ENCODE measurements at places on chromosomes 3 and 15.

- no peak for DNase-seq
These were observed 3.5 kb upstream of the LIPH start for GRCh38 chr3:185555860-185556347.

DNA sequence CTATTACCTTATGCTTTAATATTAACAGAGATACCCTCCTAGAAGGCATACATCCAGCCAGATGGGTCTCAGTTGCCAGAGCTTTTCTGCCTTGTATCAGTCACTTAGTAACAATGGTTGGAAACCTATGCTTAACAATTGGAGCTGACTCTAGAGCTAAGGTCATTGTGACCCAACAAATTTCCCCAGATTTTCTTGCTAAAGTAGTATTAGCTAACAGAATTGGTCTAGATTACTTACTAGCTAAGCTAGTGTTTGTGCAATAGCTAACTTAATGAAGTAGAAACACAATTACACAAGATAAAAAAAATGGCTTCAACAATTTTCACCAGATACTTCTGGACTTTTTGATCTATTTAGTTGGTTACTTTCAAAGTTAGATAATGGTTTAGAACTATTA is 236.9 kb downstream of the NSUN3 start:
- DNase-seq, result no peak

DNA sequence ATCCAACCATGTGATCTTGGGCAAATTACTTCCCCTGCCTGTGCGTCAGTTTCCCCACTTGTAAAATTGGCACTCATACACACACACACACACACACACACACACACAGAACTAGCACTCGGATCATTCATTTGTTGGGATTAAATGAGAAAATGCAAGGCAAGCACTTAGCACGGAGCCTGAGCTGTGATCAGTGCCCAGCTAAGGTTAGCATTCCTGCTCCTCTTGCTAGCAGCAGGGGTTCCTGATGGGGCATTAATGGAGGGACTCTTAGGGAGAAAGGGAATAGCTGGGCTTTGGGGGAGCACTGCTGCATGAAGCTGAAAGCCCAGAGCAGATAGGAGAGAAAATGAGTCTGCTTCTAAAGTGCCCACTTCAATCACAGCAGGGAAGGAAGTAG is 187.7 kb upstream of the C2CD4B start:
- DNase-seq, result no peak

- DNase-seq, result no peak
These were observed 732.4 kb upstream of the GBE1 start for GRCh38 chr3:82493858-82494257.

- peak; percentile 22 for DNase-seq
These were observed 60.2 kb downstream of the PIAS1 start for GRCh38 chr15:68114356-68114755.

GRCh38 chr3:17500618-17501017 is 241.8 kb downstream of the TBC1D5 start:
- DNase-seq, result no peak

GRCh38 chr3:147113293-147114044 is 292.9 kb downstream of the ZIC4 start:
- DNase-seq, result peak; percentile 62

DNA sequence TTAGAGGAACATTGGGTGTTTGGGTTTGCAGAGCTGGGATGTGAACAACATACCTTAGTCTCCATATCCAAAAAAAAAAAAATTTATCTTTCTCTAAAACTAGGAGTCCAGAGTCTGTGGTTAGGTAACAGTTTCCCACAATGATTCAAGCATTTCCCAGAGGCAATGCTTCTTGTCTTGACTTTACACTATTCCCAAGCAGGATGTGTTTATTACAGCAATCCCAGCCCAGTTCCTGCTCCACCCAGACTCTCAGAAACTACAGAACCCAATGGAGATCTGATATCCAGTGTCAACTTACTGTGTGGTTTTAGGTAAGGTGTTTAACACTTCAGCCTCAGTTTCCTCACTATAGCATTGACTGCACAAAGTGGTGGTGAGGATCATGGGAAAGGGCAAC is 2.3 kb upstream of the C3orf62 start:
- DNase-seq, result peak; percentile 51

- DNase-seq, result no peak
These were observed 2.8 kb downstream of the NUP210 start for GRCh38 chr3:13417166-13417947.

- DNase-seq, result no peak
These were observed 12.6 kb downstream of the ATXN7 start for GRCh38 chr3:63876260-63876659.

- DNase-seq, result no peak
These were observed 10.4 kb upstream of the GHRL start for GRCh38 chr3:10303105-10303504.

DNA sequence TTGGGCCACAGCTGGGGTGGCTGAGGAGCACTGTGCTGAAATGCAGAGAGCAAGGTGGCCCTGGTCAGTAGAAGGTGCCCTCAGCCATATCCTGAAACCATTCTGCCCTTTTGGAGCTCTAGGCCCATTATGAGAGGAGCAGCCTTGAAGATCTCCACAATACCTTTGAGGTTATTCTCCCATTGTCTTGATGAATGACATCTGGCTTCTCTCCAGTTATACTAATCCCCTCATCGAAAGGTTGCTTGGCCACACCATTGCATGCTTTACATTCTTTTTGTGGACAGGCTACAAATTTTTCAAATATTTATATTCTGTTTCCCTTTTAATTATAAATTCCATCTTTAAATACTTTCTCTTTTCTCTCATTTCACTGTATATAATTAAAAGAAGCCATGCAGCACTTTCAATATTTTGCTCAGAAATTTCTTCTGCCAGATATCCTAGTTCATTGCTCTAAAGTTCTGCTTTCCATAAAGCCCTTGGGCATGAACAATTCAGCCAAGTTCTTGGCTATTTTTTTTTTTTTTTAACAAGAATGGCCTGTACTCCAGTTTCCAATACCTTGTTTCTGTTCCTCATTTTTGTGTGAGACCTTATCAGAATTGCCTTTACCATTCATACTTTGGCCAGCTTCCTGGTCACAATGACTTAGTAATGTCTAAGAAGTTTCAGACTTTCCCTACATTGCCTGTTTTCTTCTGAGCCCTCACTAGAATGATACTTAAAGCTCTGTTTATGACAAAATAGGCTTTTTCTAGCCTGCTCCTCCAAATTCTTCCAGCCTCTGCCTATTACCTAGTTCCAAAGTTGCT is 138.9 kb upstream of the SGO1 start:
- no peak for DNase-seq

GRCh38 chr3:24273491-24273890 is 221.2 kb downstream of the THRB start:
- DNase-seq, result no peak

DNA sequence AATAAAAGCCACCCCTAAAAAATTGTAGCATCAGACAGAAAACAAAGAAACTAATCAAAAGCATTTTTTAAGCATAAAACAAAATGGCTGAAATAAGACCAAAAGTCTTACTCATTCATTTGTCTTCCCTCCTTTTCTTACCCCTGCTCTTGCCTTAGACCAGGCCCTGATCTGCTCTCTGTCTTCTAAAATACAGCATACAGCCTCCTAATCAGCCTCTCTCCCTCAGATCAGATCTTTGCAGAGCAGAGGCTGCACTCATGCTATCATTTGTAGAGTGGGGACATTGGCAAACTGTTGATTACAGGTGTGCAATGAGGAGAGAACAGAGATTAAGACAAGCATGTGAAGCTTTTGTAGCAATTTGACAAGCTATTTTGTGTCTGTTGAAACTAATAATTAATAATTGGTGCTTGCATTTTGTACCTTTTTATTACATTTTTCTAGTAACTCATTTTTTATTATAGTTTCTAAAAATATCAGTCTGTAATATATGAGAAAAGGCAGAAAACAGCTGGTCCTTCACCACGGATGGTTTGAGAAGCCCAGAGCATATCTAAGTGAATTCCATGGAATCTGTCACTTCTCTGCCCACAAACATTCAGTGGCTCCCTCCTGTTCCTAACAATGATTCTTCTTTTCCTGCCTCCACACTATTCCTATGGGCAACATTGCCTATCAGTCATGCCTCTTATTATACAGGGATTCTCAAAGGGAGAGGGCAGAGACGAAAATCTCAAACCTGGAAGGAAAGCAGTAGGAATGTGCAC is 286.2 kb upstream of the STT3B start:
- no peak for DNase-seq

GRCh38 chr15:78751602-78751979 is 59.7 kb downstream of the ADAMTS7 start:
- no peak for DNase-seq

- DNase-seq, result no peak
These were observed 1.9 kb upstream of the IGDCC4 start for GRCh38 chr15:65424683-65425082.

GRCh38 chr3:136994772-136995516 is 37.2 kb downstream of the IL20RB start:
- peak; percentile 90 for DNase-seq

DNA sequence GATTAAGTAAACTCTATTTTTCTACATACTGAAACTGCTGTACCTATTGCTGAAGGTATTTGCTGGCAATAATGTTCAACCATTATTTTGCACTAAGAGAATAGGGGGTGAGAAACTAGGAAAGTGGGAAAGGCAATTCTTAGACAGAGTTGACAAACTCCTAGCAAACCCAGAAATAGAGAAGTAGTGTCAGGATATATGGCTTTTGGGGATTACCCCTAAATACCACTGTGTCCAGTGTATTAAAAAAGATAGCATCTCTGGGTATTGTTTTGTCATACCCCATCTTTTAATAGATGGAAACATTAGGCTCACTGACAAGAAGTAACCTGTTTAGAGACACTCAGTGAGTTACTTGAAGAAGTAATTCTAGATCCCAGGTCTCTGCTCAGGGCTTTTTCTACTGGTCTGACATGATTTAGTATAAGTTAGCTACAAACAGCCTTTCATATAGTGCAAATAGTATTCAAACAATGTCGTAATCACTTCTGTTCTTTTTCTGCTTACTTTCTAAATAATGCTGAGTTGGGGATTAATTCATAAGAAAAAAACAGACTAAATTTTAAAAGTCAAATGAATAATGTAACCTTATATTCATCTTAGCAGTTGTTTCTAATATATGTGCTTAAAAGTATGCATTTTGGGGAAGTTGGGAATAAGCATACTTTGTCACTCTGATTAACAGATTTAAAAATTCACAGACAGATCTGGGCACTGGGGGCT is 107.2 kb downstream of the IL1RAP start:
- no peak for DNase-seq

DNA sequence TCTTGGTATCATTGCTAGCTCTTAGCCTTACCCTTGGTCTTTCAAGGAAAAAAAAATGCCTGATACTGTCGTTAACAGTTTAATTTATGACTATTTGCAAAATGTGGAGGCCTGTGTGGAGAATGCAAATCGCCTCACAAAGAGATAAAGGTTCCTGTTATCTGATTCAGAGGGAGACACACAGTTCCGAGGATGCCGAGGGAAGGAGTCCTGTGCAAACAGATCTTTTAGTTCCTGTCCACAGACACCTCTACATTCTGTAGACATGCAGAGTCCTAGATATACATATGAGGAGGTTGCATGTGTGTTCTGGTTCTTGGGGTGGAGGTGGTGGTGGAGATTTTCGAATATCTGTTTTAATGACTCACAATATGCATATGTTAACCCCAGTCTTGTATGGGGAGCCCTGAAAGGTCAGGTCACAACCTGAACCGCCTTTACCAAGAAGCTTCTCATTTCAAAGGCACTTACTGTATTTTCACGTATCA is 5.7 kb downstream of the NR2F2 start:
- no peak for DNase-seq

GRCh38 chr3:167837466-167837865 is 101.9 kb downstream of the SERPINI1 start:
- no peak for DNase-seq

DNA sequence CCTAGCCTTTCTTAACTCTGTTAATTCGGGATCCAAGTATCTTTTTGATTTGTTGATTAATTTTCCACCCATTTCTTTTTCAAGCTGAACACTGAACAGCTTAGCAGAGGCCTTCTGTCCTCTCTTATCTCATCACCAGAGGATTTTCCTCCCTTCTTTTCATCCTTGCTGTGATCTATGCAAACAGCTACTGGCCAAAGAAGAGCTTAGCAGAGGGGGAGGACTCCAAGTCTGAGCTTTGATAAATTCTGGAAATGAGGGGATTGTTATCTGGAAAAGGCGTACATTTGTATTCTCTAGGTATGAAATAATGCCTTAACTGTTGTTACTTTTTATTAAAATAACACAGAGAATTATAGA is 13.4 kb downstream of the DZIP3 start:
- DNase-seq, result no peak

DNA sequence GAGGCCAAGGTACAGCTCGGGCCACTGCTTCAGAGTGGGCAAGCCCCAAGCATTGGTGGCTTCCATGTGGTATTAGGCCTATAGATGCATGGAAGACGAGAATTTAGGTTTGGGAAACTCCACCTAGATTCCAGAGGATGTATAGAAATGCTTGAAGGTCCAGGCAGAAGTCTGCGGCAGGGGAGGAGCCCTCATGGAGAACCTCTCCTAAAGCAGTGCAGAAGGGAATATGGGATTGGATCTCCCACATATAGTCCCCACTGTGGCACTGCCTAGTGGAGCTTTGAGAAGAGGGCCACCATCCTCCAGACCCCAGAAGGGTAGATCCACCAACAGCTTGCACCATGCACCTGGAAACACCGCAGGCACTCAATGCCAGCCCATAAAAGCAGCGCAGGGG is 48.1 kb upstream of the XXYLT1 start:
- DNase-seq, result no peak

- no peak for DNase-seq
These were observed 9.7 kb upstream of the TBL1XR1 start for GRCh38 chr3:177206936-177207335.

GRCh38 chr3:16886303-16886683 is 1.5 kb downstream of the PLCL2 start:
- no peak for DNase-seq

- DNase-seq, result no peak
These were observed 419.5 kb downstream of the LPP start for GRCh38 chr3:188573291-188573940.

- DNase-seq, result no peak
These were observed 87.5 kb downstream of the NEK10 start for GRCh38 chr3:27281671-27282150.

DNA sequence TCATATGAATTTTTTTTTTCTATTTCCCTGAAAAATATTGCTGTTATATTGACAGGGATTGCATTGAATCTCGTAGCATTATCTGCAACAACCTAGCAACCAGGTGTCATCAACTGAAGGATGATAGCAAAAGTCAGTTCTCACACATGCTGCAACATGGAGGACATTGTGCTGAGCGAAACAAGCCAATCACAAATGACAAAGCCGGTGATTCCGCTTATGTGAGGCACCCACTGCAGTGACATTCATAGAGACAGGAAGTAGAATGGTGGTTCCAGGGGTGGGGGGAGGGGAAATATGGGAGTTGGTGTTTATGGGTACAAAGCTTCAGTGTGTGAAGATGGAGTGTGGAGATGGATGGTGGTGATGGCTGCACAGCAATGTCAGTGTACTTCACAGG is 7.6 kb downstream of the NIPA1 start:
- no peak for DNase-seq

DNA sequence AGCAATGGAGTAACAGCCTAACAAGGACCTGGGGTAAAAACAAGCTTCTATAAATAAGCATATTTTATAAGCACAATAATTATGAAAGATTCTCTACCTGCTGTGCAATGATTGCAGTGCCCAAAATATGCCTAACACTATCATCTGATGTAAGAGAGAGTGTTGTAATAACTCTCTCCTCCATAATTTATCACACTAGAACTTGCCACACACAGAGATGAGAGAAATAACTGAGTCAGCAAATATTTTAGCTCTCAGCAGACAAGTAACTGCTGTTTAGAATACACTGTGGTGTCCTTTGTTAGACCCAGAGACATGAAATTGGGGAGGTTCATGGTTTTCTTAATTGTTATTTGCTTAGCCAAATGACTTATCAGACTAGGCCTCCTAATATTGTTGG is 105.3 kb upstream of the ACP3 start:
- DNase-seq, result no peak
